Endothelial cell of umbilical vein (primary cell): ENCODE measurements at places on chromosomes 2 and 18. TPM values are rescaled to one million over a fixed set of nuclear protein-coding genes. Genes with fewer than 3 reads are reported as not detected.

DNA sequence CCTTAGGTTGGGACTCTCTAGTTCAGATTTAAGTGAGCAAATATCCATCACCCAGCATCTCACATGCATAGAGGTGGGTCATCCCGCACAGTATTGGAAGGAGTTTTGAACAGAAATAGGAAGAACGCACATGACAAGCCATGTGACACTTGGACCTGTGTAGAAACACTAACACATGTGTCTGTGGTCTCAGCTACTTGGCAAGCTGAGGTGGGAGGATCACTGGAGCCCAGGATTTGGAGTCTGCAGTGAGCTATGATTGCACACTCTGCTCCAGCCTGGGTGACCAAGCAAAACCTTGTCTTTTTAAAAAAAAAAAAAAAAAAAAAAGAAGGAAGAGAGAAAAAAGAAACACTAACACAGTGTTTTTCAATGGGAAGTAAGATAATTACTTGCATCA, 5.4 kb upstream of the MTCL1 start:
- no peak for DNase-seq

The MYO3B gene
- not detected in 2 replicates for total RNA-seq

GRCh38 chr2:201363857-201364560, 6.9 kb upstream of the FLACC1 start:
- peak; percentile 54 for DNase-seq

The AQP12B gene
- total RNA-seq, result not detected in 2 replicates

GRCh38 chr2:2046497-2046896, 284.6 kb downstream of the MYT1L start:
- DNase-seq, result no peak

GRCh38 chr18:58257461-58257860, 213.4 kb downstream of the NEDD4L start:
- no peak for DNase-seq

DNA sequence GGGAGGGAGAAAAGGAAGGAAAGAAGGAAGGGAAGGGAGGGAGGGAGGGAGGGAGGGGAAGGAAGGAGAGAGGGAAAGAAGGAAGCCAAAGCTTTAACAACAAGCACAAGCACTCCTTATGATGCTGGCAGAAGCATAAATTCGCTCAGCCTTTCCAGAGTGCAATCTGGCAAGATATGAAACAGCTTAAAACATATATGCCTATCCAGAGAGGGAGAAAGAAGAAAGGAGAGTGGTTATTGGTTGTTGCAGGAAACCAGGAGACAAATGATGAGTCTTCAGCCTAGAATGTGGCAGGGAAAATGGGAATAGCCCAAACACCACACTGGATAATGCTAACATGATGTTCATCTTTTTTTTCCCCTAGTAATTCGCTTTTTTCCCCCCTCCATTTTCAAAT, 64.0 kb downstream of the STPG4 start:
- no peak for DNase-seq

DNA sequence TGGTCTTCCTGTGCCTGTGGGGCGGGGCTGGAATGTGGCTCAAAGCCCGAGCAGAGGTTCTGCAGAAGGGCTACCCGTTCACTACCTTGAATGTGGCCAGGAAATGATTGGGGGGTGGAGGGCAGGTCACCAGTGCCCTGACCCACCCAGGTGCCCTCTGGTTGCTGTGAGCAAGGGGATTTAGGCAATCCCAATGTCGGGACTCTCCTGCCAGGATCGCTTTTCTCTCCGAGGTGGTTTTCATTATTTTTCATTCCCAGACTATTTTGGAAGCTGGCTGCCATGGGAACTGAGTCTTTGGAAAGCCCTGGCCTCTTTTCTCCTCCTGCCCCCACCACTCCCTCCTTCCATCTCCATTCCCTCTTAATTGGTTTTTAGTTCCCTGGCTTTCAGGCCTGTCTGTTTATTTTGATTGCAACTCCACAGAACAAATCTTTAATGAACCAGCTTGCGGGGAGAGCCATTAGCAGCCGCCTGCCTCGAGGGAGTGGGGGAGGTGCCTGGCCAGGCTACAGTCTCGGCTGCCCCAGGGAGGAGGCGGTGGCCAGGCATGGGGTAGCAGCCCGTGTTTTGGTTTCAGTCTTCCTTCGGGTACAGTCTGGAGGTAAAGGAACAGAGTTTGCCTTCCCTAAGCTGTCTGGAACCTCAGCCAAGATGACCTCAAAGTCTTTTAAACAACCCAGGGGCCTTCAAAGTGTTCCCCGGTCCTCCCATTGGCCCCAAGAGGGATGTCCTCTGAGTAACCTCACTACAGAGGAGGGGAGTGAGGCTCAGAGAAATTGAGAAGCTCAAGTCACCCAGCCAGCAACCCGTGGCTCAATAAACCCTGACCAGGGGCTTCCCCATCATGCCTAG, 114.4 kb upstream of the HAAO start:
- DNase-seq, result peak; percentile 62

DNA sequence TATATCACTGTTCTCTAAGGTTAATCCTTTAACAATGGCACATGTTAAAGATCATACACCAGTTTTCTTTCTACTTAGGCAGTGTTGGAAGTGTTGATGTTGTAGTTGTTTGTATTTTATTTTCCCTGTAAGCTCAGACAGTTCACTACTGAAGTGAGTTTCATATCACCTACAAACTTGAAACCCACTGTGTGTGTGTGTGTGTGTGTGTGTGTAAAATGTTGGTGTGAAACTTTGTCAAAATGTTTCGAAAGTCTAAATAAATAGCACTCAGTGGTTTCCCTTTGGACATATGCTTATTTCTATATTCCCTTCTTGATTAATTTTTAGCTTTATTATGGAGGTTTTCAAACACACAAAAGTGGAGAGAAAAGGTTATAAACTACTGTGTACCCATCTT, 79.8 kb upstream of the CAVIN2 start:
- DNase-seq, result no peak

GRCh38 chr2:441258-442022, 153.5 kb upstream of the ALKAL2 start:
- no peak for DNase-seq

The VWA3B gene
- total RNA-seq, result not detected in 2 replicates

DNA sequence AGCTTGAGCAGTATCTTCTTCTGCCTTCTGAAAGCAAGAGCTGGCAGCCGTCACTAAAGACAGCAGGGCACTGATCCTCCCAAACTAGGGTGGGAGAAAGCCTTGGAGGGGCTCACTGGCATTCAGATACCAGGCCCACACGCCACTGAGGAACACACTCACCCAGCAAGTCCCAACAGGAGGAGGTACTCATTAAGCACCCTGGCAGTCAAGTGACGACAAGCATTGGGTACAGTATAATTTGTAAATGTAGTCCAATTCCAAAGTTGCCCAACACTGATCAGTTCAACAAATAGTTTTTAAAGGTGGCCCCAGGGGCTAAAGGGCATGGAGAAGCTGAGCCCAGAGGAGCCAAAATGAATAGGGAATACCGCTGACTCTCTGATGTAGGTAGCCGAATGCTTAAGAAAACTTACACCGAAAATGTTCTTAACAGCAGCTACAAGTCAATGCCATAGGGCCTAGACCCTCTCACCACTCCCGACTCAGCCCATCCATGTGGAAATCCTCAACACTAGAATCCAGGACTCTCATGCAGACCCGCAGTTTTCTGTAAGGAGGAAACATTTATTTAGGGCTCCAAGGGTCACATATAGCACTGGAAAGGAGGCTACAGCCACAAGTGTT, 9.9 kb downstream of the LIMS2 start:
- no peak for DNase-seq

The PAX8 gene
- total RNA-seq, result 0.22 and 0.28 TPM in 2 replicates

- DNase-seq, result no peak
These were observed 343.7 kb downstream of the INSIG2 start for GRCh38 chr2:118431997-118432396.

DNA sequence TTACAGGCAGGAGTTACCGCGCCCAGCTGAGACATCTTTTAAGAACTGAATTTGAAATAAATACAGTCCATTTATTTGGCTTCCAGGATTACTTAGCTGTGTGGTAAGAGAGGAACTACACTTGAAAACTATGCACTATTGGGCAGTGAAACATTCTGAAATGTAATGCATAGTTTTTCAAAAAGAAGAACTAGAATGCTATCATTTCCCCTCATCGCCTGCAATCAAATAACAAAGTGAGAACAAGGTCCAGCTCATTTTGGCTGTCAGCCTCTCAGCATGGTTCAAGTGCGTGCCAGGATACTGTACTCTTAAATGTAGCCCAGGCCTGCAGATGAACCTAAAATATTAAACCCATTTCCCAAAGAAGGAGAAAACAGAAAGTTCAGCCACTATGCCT, 76.6 kb upstream of the ARL5A start:
- DNase-seq, result no peak

The IWS1 gene
- total RNA-seq, result 44.9 and 51.0 TPM in 2 replicates

DNA sequence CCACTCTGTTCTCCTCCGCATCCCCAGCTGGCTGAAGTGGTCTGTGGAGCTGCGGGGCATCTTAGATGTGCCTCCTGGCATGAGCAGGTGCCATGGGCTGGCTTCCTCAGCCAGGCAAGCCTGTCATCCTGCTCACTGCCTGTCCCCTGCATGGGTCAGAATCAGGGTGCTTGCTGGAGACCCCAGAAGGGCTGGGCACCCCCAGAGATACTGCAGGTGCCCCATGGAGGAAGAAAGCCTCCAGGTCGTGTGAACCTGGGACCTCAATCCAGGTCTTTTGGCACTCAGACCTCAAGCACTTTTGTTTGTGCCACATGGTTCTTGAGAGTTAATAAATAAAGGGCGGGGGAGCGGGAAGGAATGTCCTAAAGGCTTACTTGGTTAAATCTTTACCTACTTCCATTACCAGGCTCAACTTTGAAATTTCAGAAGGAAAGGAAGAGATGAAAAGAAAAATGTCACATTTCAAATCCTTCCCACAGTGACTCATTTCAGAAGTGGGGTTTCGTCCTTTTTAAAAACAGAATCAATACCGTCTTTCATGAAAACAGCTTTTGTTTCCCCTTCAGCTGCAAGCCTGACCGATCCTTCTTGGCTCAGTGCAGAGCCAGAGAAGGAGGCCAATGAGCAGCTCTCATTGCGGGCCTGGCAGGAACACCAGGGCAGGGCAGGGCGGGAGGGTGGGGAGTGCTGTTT, 69.9 kb downstream of the RHOB start:
- peak; percentile 62 for DNase-seq

DNA sequence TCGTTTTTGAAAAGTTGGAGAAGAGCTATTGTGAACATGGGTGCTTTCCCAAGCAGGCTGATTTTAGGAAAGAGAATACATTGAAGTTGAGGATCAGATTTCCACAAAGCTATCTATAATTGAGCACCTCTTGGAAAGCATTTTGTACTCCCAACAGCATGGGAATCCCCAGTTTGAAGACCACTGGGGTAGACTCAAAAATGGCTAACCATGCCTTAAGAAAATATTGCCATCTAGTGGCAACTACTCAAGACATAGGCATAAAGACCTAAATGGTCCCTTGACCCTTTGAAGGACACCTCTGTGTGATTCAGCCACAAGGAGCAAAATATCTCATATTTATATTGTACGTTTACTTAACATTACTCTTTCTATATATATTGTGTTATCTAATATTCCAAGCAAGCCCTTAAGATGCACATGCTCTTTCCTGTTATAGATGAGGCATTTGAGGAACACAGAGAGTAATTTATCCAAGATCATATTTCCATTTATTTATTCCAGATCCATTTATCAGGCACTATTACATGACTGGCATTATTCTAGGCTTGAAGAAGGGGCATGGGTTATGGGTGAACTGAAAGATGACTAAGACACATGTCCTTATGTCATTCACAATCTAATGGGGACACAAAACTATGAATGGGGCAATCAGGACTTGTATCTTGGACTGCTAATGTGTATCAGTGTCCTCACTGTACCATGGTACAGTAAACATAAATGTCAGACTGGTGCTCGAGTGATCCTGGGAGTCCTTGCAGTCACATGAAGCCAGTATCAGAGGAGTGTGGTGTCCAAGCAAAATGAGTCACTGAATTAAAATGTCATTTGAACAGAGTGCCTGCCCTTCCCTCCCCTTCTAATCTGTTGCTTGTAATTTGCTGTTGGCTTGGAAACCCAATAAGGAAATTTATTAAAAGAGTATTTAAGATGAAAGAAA, 121.0 kb upstream of the XPO1 start:
- peak; percentile 44 for DNase-seq

GRCh38 chr2:202555356-202555755, 79.4 kb upstream of the FAM117B start:
- no peak for DNase-seq

The LRP2 gene
- total RNA-seq, result not detected in 2 replicates

The ASB18 gene
- not detected in 2 replicates for total RNA-seq

The FNDC4 gene
- total RNA-seq, result 15.5 and 20.0 TPM in 2 replicates

- DNase-seq, result no peak
These were observed 1.0 kb upstream of the PRKD3 start for GRCh38 chr2:37325625-37326071.

The REG3A gene
- not detected in 2 replicates for total RNA-seq

DNA sequence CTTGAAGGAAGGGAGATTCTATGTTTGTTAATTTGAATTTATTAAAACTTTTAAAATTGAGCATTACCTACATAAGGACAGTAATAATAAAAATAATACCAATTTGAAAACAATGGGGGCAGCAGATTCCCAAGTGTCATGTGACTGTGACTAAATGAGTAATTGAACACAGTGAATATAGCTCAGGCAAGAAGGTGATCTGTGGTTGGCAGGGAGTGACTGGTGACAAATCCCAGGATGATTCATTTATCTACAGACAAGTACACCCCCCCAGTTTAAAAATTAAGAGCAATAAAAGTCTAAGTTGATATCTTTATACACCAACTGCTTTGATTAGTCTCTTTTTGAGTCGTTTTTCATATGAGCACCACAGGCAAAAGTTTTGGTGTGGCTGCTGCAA, 299.5 kb downstream of the ARHGAP15 start:
- no peak for DNase-seq

The CFC1 gene
- not detected in 2 replicates for total RNA-seq

DNA sequence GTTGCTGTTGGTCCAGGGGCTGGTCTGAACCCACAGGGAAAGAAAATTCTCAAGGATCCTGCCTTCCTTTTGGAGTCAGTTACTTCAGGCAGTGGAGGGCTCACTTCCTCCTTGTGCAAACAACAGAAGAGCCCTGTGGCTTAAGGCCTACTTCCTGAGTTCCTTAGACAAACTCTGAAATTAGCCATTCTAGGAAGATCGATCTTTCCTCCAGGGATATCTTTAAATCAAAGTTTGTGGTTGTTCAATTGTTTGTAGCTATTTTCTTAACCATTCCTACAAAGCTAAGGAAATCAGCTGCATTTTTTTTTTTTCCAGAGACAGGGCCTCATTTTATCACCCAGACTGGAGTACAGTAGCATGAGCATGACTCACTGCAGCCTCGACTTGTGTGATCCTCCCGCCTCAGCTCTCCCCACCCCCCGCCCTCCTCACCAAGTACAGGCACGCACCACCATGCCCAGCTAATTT, 156.0 kb downstream of the TANC1 start:
- DNase-seq, result peak; percentile 92

The DNAJC27 gene
- 3.2 and 3.9 TPM in 2 replicates for total RNA-seq

The UGT1A4 gene
- not detected in 2 replicates for total RNA-seq

- DNase-seq, result no peak
These were observed 1.4 kb upstream of the KIF1A start for GRCh38 chr2:240821429-240821778.

DNA sequence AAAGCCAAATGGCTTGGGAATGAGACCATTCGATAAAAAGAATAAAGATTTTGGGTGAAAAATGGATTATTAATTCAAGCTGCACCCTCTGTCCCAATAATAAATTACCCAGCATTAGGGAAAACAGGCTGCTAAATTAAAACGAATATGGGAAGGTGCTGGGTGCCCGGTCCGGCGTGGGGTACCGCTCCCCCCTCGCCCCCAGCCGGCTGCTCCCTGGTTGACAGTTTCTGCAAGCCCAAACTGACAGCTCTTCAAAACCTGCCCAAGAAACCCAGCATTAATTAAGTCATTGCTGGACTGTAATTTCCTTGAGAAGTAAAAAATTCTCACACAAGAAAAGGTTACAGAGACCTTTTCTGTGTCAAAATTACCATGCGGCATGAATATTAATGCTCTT, 98.6 kb downstream of the PTGR3 start:
- no peak for DNase-seq

The IL1B gene
- total RNA-seq, result not detected in 2 replicates
